T-helper 22 cell (primary cell): ENCODE measurements at places on chromosomes 7 and 10.

GRCh38 chr7:103843689-103844480 is 145.6 kb downstream of the RELN start:
- DNase-seq, result no peak

- no peak for DNase-seq
These were observed 3.0 kb upstream of the GSAP start for GRCh38 chr7:77419102-77419501.

DNA sequence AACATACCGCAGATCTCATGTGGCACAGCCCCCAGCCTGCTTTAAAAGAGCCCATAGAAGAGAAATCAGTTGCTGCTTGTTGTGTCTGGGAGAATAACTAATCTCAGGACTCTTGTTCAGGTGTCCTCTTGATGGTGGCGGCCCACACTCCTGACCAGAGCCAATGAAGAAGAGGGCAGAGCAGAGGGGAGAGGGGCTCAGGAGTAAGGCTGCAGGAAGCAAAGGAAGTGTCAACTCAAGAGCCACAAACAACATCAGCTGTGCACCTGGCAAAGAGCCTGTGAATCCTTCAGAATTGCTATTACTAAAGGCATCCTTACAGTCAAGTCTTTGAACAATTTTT is 59.8 kb upstream of the PTN start:
- DNase-seq, result no peak

- no peak for DNase-seq
These were observed 80.3 kb downstream of the PIP4K2A start for GRCh38 chr10:22634093-22634492.

DNA sequence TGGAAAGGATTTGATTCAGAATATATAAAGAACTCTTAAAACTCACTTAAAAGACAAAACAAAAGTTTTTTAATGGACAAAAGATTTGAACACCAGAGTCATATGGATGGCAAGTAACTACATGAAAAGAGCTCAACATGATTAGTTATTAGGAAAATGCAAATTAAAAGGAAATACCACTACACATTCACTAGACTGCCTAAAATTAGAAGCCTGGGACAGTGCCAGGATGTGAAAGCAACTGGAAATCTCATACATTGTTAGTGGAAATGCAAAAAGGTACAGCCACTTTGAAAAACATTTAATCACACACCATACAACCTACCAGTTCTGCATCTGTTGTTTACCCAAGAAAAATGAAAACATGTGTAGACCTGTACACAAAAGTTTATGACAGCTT is 48.8 kb downstream of the RALA start:
- DNase-seq, result no peak

DNA sequence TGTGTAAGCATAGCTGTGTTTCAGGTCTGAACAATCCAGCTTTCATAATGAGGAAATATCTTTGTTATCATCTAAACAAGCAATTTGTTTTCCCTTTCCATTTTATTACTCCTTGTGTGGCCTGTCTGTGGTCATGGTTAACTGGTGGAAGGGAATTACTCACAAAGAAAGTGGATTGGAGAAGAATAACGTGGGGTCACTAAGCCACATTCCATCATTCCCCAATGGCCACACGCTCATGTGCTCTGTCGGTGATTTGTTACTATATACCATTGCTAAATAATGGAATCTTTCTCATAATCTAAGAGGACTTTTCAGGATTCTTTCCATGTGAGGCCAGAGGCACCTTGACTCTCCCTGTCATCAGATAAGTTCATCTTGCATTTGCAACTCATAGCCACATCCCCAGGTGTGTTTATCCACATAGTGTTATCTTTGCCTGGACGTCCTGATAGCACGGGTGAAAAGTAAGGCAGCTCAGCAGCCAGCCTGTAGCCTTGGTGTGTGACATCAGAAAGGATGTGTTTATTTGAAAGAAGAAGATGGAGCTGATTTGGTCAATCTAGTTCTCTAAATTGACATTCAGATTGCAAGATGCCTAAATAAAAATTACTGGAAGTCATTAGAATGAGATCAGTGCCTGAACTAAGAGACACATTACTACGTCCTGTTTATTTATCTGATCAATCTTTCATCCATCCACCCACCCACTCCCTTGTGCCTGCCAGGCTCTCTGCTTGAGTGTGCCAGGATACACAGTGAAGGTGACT is 128.9 kb downstream of the CELF2 start:
- DNase-seq, result no peak

DNA sequence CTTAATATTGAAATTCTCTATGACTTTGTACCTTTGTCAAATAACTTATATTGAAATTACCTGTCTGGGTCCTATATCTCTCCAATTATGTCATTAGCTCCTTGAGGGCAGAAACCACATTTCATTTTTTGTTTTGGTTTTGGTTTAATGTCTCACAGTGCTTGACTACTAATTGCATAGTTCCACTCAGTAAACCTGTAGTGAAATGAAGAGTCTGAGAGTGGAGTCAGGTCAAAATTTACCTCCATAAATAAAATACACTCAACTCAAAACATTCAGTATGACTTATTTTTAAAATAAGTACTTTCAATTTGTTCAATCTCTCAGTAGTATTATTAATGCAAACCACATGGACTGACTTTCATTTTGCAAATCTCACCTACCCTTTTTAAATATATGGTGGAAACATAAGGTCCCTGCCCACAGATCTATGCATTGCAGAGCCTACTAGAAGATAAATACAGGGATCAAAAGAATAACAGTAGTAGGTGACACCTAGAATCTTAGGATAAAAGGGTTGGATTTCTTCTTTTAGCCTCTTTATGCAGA is 32.5 kb downstream of the PDE1C start:
- no peak for DNase-seq

- no peak for DNase-seq
These were observed 82.3 kb upstream of the FGL2 start for GRCh38 chr7:77281780-77282478.

- no peak for DNase-seq
These were observed 34.8 kb downstream of the CUL1 start for GRCh38 chr7:148733496-148733895.

- no peak for DNase-seq
These were observed 723.3 kb downstream of the GRID1 start for GRCh38 chr10:85643171-85643844.

DNA sequence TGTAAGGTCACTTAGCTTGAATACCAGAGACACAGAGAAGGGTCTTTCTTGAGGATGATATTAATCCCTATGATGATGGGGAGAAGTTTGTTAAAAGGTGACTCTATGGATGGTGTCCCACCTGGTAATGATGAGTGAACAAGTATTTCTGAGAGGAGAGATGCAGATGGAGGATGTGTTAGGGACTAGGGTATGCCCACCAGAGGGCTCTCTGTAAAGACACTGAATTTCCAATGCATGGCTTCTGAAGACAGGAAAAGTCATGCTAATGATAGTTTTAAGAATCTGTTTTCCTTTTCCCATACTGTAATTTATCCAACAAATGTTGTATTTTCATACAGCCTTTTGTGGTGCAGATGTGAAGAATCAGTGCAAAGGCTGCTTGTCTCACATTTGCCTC is 1250.9 kb upstream of the CELF2 start:
- DNase-seq, result no peak

DNA sequence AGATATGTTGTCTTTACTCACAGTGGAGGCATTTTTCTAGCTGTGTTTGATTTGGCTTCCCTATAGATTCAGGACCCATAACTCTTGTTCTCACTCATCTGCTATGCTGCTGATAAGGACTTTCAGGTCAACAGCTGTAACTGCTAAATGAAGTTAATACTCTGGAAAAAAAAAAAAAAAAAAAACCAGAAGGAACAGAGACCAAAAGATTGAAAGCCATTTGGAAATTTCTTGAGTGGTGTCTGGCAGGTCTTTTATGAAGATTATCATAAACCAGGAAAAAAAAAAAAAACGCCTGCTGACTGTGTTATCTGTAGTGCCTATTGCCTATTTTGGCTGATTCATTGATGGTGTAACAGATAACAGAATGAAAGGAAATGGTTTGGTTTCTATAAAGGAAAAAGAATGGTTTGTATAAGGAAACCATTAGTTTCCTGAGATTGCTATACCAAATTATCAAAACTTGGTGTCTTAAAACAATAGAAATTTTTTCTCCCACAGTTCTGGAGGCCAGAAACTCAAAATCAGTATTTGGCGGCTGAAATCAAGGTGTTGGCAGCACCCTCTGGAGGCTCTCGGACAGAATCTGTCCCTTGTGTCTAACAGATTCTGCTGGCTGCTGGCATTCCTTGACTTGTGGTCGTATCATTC is 60.5 kb upstream of the BET1 start:
- no peak for DNase-seq

DNA sequence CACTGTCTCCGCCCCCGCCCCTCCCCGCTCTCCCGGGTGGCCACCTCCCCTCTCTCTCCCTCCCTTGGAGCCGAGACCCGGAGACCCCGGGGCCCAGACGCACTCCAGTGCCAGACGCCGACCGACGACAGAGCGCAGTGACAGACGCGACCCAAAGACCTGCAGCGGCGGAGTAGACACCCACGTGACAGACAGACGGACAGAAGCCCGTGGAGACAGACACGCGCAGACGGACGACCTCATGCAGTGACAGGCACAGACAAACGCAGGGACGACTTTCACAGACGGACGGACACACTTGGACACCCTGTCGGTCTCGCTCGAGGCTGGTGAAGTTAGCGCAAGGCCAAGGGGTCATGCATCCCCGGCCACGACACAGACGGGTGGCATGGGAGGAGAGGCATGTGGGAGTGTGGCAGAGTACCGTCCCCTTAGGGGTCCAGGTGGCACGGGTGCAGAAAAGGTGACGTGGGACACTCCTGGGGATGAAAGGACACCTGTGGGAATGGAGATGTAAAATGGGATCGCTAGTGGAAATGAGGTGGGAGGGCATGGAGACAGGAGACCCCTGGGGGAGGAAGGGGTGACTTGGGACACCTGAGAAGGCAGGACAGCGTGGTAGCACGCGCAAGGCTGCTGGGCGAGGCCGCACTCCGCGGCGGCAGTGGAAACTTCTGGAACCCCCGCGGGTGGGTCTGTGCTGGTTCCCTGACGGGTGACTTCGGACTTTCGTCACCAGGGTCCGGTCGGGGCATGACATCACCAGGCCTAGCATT is 456 bp upstream of the ACHE start:
- no peak for DNase-seq

DNA sequence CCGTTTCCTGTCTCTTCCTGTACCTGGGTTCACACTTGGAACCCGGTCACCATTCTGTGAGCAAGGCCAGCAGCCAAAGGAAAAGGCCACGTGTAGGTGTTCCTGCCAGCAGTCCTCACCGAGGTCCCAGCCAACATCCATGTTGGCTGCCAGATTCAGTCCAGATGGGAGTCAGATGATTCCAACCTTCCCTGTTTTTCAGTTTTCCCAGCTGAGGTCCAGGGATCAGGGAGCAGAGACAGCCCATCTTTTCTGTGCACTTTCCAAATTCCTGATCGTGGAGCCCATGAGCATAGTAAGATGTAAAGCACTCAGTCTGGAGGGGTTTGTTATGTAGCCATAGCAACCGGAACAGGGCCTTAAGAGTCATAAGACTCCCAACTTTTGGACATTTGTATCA is 3.9 kb upstream of the PVRIG start:
- no peak for DNase-seq

GRCh38 chr7:80145780-80146422 is 11.3 kb downstream of the GNAI1 start:
- no peak for DNase-seq

- no peak for DNase-seq
These were observed 7.2 kb downstream of the HOXA13 start for GRCh38 chr7:27192546-27193334.

- DNase-seq, result no peak
These were observed 271.7 kb upstream of the MKLN1 start for GRCh38 chr7:131056007-131056406.

GRCh38 chr7:115097175-115097671 is 175.3 kb downstream of the MDFIC start:
- DNase-seq, result no peak

DNA sequence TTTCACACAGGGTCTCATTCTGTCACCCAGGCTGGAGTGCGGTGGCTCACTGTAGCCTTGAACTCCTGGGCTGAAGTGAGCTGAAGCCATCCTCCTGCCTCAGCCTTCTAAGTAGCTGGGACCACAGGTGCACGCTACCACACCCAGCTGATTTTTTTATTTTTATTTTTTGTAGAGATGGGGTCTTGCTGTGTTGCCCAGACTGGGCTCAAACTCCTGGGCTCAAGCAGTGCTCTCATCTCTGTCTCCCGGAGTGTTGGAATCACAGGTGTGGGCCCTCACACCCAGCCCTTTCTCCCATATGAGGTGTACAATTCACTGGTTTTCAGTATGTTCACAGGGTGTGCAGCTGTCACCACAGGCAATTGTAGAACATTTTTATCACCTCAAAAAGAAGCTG is 5.2 kb downstream of the INPP5A start:
- no peak for DNase-seq

- no peak for DNase-seq
These were observed 73.2 kb downstream of the FAM241B start for GRCh38 chr10:69703256-69703655.

GRCh38 chr7:2100278-2101208 is 132.2 kb downstream of the MAD1L1 start:
- no peak for DNase-seq
